ENCODE measurements at places on chromosomes 4 and X.
A peak's percentile ranks its signal among the peaks of the same experiment; 100 is the strongest.

GRCh38 chrX:1218286-1218685 is 5.8 kb upstream of the CRLF2 start:
- DNase-seq, result no peak

DNA sequence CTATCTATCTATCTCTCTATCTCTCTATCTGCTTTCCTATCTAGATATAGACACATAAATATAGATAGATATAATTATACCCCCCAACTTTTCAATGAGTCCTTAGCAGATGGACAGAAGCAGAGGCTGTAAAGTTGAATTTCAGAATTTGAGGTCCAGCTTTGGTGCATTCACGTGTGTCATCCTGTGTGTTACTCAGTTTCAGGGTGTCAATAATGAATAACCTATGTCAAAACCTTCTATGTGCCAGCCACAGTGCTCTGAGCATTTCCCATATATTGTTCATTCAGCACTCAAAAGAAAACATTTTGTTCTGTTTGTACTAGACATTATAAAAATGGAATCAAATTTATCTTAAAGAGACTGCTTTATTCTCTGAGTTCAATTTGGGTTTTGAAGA is 310.0 kb downstream of the ARHGAP24 start:
- no peak for DNase-seq

DNA sequence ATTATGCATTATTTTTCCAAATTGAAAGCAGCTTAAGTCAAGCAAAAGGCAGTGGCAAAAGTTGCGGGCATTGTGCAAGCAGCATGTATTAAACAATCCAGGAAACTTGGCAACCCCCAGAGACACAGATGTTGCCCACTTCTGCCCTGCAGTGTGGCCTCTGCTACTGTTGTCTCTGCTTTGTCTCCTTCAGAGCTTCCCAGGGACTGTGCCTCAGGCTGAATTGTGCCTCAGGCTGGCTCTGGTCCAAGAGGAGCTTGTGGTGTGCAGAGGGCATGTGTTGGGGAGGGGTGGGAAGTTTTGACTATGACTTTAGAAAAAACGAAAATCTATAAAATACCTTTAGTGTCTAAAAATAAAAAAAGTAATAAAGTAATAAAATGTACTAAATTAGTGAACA is 201.4 kb downstream of the CCSER1 start:
- DNase-seq, result peak; percentile 31

DNA sequence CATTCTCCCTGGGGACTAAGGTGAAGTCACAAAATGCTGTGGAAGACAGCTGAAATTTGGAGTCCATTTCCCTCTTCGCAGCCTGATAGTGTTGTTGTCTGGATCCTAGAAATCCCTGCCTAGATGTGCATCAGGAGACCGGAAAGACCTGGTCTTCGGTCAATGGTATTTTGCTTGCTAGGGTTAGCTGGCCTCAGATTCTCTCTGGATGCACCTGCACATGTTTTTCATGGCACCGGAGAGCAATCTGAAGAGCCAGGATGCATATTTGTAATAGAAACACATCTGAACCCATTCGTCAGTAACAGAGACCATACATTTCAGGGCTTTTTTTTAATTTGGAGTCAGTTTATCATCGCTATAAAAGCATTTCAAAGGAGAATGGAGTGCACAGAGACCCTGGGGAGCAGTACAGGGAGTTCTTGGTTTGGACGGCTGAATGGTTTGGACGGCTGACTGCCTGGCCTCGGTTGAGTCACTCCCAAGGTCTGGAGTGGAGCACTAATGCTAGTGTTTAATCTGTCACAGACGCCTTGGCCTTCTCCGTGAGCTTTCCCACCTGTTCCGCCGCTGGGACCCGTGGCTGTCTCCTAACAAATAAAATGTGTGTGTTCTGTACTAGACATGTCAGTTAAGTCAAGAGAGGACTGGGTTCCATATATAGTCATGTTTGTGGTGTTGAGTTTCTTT is 7.5 kb upstream of the PDLIM3 start:
- DNase-seq, result no peak

- no peak for DNase-seq
These were observed 398.3 kb upstream of the FAM47C start for GRCh38 chrX:36609616-36610585.

- DNase-seq, result no peak
These were observed 508.7 kb downstream of the TRIML1 start for GRCh38 chr4:188647820-188648370.

- no peak for DNase-seq
These were observed 101.7 kb upstream of the SOD3 start for GRCh38 chr4:24693636-24694035.

- DNase-seq, result no peak
These were observed 60.2 kb downstream of the KCNIP4 start for GRCh38 chr4:21888195-21888976.

DNA sequence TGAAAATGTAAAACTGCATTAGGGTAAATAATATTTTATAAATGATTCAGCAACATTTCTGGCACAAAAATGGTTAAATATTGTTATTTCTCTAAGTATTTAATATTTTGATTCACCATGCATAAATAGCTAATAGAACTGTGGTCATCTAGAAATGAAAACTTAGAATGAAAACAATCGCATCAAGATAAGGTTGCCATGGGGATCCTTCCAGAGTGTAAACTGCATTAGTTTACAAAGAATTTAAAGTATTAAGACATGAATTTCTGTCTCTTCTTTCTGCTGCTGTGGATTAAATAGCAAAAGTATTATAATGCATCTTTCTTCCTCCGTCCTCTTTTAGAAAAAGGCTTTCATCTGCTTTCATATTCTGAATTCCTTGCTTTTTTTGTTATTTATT is 1064.6 kb upstream of the SLIT2 start:
- DNase-seq, result no peak

GRCh38 chr4:43776371-43776770 is 672.2 kb downstream of the KCTD8 start:
- peak; percentile 61 for DNase-seq

- DNase-seq, result peak; percentile 73
These were observed at the start of gene DCLK2 for GRCh38 chr4:150078041-150078578. TSS of gene DCLK2 (plus strand) at chr4:150078445. CDS start at chr4:150079028, 583 bp downstream.

DNA sequence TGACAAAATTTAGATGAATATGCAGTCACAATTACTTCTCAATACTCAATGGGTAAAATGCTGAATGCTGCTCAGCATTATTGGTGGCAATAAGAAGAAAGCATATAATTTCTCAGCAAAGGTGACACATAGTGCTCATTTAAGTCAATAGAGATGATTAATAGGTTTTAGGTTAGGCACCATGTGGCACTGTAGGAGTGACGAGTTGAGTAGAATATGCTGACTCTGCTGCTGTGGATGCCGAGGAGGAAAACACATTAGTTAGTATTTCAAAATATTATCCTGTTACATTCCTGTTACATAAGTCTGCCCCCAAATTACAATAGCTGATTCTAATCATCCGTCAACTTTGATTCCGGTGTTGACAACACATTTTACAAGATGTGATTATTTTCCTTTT is 13.7 kb upstream of the CXCL5 start:
- peak; percentile 46 for DNase-seq

- no peak for DNase-seq
These were observed 46.1 kb downstream of the IGFBP7 start for GRCh38 chr4:57064120-57064519.

- peak; percentile 35 for DNase-seq
These were observed 615 bp downstream of the NEXMIF start for GRCh38 chrX:74924449-74925224.

All from spinal cord (tissue), 10 donors.